Activated CD4-positive, CD25-positive, alpha-beta regulatory T cell treated with anti-CD3 and anti-CD28 coated beads, Interleukin-2, amount 50 U/mL, for 16 hours (primary cell): ENCODE measurements at places on chromosomes 16 and 17.

GRCh38 chr17:40622509-40622928 lies 25.1 kb downstream of the SMARCE1 start:
- no peak for DNase-seq

GRCh38 chr17:55776271-55776670 lies 25.4 kb downstream of the PCTP start:
- no peak for DNase-seq

DNA sequence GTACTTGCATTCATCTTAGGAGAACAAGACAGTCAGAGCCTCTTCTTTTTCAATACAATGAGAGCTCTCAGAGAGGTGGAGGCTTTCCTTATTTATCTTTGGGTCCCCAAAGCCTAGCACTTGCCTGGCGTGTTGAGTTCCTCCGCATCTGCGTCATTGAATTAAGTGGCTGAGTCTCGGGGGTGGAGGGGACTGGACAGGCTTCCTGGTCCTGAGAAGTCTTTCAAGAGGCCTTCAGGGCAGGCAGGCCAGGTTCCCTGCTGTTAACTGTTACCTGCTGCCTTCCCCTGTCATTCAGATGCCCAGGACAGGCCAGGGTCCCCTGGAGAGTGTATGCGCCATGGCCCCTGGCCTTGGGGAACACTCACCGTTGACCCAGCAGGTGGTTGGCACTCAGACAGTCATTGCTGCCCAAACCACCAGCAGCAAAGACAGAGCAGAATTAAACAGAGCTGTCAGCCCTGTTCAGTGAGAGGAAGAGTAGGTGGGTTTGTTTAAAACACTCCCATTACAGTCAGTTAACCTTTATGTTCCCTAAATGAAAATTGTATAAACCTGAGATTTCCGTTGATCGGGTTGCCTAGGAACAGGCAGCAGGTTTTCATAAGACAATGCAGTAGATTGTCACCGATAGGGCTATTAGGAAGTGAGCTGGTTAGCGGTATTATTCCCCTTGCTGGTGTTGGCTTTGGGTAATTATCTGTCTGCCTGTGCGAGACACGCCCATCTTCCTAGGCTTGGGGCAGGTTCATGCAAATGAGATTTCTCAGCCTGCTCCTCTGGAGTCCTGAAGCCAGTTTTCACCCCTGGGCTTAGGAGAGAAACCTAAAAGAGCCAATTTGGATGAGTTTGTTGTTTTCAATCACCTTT lies 132.7 kb downstream of the CCDC182 start:
- no peak for DNase-seq

- DNase-seq, result no peak
Observed at GRCh38 chr17:61464843-61465180, 12.6 kb downstream of the TBX4 start.

GRCh38 chr17:34199932-34200534 lies 55.1 kb upstream of the CCL2 start:
- DNase-seq, result peak; percentile 42

DNA sequence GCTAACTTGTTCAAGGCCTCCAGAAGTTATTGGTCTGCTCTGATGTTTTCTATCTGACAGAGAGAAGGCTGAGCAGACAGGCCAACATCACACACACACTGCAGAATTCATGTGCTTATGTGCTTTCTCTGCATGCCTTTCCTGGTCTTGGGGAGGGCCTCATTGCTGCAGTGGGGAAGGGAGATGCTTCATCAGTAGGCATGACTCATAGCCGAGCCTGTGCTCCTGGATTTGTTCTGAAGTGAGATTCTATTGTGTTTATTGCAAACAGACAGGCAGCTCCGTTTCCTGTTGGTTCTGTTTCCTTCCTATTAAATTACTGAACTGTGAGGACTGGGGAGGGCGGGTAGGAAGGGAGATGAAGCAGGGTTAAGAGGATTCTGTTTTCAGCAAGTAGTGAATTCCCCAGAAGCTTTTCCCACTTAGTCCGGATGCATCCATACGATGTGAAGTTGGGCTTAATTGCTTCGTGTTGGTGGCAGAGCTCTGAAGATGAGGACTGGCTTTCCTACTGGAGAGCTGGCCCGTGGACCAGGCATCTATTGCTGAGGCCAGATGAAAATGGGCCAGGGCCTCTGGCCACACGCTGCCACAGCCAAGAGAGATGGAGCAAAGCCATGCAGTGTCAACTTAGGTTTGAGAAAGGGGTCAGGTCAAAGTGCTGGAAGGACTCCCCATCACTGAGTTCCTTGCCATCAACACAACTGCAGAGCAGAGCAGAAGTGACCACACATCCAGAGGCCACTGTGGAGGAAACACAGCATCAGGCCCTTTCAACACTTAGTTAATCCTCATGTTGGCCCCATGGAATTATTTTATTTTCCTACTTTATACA lies 179.3 kb downstream of the UTP18 start:
- DNase-seq, result no peak

DNA sequence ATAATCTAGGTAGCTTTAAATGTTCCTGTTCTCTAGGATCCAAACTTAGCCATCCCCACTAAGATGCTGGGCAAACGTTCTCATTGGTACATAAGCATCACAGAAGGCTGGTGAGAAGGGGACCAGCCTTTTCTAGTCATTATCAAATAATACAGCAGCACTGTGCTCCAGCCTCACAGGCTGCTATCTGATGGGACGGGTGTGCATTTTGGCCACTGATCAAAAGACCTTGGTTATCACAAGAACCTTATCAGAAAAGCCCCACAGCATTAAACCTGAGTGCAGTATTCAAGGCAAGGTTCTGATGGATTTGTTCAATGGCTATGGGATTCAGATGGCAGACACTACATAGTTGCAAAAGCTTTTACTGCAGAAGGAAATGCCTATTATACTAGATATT lies 19.1 kb upstream of the KPNB1 start:
- DNase-seq, result no peak

GRCh38 chr17:47203984-47204721 lies 5.0 kb upstream of the MYL4 start:
- no peak for DNase-seq

GRCh38 chr16:14378131-14378551 lies 251.9 kb downstream of the PARN start:
- DNase-seq, result no peak

GRCh38 chr16:84315422-84315821 lies 20.7 kb downstream of the WFDC1 start:
- DNase-seq, result no peak

DNA sequence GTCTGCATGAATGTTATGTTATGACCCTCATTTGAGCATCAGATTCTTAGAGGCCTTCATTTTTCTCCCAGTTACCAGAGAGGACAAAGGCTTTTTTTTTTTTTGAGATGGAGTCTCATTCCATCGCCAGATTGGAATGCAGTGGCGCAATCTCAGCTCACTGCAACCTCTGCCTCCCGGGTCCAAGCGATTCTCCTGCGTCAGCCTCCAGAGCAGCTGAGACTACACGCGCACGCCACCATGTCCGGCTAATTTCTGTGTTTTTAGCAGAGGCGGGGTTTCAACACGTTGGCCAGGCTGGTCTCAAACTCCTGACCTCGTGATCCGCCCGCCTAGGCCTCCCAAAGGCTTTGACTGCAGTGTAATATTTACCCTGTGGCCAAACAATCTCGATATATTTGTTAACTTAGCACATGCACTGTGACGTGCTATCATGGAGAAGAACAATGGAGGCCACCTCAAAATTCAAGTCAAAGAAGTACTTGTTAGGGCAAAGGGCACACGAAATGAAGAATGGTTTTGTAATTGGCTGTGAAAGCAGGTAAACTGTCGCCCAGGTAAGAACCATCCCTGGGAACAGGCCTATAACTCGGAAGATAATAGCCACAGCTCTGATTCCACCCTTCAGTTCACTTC lies 303.4 kb downstream of the SLC39A11 start:
- DNase-seq, result no peak

GRCh38 chr16:68548947-68549346 lies 9.9 kb downstream of the ZFP90 start:
- DNase-seq, result no peak

DNA sequence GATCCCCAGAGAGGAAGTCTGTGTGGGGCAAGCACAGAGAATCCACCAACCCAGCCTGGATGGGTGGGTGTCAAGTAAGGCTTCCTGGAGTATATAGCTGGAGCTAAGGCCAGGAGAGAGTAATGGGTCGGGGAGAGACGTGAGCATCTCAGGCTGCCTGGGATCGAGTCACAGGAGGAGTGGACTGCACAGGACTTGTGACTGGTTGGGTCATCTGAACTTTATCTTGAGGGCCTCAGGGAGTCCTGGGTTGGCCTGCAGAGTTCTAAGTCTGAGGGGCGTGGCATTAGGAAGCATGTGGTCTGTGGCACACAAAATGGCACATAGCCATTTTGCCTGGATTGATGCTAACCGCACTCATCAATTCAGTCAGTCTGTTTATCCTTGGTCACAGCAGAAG lies 1.5 kb downstream of the PLA2G15 start:
- DNase-seq, result no peak

DNA sequence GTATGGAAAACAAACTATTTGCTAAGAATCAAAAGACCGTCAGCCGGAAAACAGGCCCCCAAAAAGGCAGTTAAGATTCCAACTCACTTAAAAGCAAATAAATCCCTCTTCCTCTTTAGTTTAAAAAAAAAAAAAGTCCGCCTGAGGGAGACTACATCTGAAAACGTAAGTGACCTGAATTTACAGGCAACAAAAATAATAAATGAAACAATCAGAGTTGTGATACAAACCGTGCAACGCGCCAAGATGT lies 1.1 kb downstream of the KANSL1 start:
- no peak for DNase-seq

GRCh38 chr16:20073203-20074098 lies at the start of gene GPR139:
Gene GPR139 (minus strand): TSS chr16:20073890. CDS start chr16:20073616, 274 bp downstream.
- DNase-seq, result no peak

DNA sequence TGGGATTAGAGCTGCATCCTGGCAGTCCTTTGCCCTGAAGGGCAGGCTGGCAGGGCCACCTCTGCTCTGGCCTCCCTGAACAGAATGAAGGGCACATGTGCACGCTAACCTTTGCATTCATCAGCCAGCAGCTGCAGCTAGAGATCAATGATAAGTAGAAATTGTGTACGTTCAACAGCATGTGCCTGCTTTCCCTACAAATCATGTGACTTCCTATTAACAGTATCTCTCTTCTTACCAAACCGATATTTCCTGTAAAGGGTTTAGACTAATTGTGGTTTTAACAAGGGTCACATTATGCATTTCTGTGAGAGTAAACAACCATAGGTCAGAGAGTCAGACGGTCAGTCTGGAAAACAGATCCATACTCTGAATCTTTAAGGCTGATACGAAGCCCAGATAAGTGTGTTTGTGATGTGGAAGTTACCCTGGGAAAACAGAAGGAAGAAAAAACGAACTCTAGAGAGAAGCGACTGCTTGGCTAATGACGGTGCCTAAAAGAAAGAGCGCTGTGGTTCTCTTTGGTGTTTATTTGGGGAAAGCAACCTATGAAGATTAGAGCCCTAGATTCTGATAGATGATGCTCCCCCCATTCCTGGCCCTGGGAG lies 219.4 kb downstream of the MAF start:
- DNase-seq, result no peak

DNA sequence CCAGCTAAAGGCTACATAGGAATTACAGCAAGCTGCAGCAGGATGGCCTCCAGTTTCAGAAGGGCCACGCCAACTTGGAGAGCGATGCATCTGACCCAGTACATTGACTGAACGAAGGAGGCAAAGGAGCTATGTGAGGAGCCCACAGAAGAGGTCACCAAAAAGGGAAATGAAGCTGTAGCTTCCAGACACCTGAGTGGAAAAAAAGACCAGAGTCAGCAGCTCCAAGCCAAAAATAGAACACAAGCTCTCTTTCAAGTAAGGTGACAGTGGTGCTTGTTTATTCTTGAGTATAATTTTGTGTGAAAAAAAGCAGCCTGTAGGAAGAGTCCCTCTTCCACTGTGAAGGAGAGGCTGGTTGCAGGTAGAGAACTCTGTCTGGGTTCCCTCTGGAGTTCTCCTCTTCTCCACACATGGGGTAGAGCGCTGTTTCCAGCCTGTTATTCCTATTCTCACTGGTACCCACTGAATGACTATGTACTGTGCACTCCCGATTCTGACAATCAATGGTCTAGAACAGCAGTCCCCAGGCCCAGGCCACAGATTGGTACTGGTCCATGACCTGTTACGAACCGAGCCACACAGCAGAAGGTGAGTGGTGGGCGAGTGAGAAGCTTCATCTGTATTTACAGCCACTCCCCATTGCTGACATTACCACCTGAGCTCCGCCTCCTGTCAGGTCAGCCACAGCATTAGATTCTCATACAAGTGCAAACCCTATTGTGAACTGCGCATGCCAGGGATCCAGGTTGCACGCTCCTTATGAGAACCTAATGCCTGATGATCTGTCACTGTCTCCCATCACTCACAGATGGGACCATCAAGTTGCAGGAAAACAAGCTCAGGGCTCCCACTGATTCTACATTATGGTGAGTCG lies 15.1 kb downstream of the CCL4 start:
- no peak for DNase-seq

DNA sequence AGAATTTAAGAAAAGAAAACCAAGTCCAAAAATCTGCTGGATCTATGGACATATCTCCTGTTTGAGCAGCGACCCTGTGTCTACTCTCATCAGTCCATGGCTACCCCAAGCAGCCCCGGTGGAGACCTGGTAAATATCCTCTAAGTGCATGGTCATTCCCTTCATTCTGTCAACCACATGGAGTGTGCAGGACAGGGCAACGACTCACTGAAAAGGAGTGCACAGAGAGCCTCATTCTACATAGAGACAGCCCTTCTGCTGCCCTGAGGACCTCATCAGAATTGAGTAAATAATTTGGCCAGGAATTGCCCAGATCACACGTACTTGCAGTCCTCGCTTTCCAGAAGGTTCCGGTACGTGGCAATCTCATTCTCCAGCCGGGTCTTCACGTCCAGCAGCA lies 3.0 kb downstream of the KRT38 start:
- DNase-seq, result no peak

DNA sequence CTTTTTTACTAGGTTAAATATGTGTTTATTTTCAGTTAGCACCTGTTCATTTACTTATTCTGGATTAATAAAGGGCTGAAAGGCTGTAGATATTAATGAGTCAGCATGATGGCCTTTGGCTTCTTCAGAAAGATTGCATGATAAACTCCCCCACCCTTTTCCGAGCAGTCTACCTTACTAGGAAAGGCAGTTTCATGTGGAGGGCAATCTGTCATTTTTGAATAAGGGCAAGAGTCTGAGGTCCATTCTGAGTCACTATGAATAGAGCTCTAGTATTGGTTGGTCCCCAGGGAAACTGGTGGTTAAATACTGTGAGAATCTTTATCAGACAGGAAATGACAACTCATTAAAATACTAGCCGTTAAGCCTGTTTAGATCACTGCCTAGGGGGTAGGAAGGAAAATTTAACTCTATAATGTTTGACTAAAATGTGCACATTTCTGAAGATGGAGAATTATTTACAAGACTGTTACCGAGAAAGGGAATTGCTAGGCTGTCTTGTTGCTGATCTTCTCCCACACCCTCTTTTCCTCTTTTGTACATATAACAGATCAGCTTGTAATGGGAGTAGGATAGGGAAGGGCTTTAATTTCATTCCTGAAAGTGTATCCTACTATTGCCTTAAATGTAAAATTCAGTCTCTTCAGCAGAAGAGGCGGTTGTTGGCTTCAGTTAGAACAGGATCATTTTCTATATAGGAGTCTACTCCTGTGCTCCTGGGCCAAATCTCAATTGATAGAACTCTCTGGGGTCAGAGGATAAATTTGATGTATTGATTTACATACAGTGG lies 63.3 kb downstream of the TUBD1 start:
- no peak for DNase-seq

- no peak for DNase-seq
Observed at GRCh38 chr17:10309003-10309974, 63.5 kb downstream of the MYH13 start.

- DNase-seq, result no peak
Observed at GRCh38 chr17:42784409-42784808, 4.0 kb downstream of the WNK4 start.
